ENCODE measurements at places on chromosomes 16 and 17.

- no peak for DNase-seq
Observed at GRCh38 chr16:50263060-50263909, 3.1 kb upstream of the ADCY7 start.

DNA sequence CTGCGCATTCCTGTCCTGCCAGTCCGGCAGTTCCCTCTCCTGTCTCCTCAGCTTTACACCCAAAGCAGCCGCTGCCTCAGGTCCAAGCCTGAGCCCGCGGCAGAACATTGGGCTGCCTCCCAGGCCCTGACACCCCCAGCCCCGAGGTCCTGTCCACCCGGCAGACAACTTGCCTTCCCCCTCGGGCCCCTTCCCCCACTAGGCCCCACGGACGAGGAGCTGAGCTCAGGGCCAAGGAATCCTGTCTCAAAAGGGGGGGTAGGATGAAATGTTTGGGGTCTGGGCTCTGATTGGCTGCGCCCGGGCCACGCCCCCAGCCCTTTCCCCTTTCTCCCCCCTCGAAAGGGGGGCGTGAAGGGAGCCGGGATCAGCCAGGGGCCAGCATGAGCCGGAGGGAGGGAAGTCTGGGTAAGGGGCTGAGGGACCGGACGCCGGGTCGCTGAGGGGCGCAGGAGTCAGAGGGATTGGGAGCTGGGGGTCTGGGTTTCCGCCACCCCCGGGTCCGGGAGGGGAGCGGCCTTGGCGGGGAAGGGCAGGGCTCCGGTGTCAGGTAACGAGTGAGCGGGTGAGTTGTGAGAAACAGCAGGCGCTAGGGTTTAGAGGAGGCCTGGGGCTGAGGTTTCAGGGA is at the start of gene CTF1:
Gene CTF1, plus strand, starts transcription at position 354 of the 628 bp plus-strand sequence. Its CDS starts 30 bp downstream, at position 384.
- no peak for DNase-seq

- DNase-seq = no peak
Observed at GRCh38 chr17:28497931-28498330, 8.2 kb upstream of the FOXN1 start.

DNA sequence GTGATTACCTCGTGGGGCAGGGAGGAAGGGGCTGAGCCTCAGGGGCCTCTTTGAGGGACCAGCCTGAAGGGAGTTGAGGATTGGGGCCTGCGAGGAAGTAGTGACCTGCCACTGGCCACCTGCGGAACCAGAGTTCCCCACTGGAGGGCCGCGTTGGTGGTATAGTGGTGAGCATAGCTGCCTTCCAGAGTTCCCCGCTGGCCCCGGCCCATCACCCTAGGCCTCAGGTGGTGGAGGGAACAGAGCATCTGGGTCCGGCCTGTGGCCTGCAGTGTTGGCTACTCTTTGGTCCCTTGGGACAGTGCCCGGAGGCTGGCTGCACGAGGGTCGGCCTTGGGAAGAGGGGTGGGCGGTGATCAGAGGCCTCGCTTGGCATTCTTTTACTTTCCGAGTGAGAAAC is 20.5 kb downstream of the MGAT5B start:
- DNase-seq = no peak

- DNase-seq = no peak
Observed at GRCh38 chr16:88872650-88873331, 6.3 kb upstream of the PABPN1L start.

- DNase-seq = no peak
Observed at GRCh38 chr17:76996741-76997694, 128.8 kb downstream of the MGAT5B start.

GRCh38 chr16:85686912-85687591 is 1.7 kb downstream of the GINS2 start:
- DNase-seq = no peak

Data from T-helper 22 cell (primary cell).